Right ventricle myocardium inferior (tissue), 1 donor: ENCODE measurements at places on chromosomes 1 and 21.

DNA sequence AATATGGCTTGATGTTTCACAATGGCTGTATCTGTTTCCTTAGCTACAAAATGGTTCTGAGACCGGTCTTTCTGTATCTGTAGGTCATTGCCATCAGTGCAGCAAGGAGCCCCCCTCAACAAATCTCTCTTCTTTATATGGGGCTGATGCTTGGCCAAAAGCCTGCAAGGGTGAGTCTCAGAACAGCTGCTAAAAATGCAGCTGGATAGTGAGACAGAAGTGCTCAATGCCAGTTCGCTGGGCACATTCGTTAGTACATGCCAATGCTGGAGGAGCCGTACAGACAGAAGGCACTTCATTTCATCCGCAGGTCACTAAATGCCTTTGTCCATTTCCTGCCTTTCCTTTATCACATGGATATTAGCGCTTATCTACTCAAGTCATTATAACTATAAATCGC is 67.3 kb downstream of the RUNX1 start:
- no peak for DNase-seq

DNA sequence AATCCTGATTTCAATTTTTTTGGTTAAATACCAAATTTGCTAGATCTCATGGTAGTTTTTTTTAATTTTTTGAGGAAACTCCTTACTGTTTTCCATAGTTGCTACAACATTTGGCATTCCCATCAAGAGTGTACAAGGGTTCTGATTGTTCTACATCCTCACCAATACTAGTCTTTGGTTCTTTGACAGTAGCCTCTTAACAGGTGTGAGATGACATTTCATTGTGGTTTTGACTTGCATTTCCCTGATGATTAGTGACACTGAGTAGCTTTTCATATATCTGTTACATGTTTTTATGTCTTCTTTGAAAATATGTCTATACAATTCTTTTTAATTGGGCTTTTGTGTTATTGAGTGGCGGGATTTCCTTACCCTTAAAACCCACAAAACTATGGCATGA is 20.9 kb upstream of the RGS13 start:
- no peak for DNase-seq

DNA sequence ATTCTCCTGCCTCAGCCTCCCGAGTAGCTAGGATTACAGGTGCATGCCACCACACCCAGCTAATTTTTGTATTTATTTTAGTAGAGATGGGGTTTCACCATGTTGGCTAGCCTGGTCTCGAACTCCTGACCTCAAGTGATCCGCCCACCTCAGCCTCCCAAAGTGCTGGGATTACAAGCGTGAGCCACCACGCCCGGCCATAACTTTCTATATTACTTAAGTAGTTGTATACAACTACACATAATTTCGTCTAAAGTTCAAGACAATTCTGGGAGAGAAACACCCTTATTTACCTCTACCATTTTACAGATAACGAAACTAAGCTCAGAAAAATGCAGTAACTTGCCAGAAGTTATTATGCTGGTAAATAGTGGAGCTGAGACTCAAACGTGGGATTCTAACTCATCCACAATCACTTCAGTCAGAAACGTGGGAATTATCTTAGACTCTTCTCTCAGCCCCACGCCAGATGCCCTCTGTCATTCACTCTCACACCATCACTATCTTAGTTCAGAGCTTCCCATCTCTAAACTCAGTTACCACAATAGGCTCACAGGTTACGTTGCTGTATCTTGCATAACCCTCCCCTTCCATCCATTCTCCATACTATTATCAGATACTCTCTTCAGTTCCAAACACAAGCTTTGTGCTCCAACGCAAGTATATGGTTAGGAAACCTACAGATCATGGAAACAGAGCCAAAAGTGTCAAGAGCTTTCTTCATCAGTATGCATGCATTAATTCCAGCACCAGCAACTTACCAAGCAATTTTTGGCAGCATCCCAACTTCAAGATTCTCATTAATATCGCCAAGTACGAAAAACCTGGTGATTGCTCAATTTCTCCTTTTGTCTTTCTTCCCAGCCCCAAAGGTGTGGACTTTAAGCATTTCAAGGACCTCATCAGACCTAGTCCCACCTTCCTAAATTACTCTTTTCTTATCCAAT is 69.3 kb downstream of the RERE start:
- no peak for DNase-seq

DNA sequence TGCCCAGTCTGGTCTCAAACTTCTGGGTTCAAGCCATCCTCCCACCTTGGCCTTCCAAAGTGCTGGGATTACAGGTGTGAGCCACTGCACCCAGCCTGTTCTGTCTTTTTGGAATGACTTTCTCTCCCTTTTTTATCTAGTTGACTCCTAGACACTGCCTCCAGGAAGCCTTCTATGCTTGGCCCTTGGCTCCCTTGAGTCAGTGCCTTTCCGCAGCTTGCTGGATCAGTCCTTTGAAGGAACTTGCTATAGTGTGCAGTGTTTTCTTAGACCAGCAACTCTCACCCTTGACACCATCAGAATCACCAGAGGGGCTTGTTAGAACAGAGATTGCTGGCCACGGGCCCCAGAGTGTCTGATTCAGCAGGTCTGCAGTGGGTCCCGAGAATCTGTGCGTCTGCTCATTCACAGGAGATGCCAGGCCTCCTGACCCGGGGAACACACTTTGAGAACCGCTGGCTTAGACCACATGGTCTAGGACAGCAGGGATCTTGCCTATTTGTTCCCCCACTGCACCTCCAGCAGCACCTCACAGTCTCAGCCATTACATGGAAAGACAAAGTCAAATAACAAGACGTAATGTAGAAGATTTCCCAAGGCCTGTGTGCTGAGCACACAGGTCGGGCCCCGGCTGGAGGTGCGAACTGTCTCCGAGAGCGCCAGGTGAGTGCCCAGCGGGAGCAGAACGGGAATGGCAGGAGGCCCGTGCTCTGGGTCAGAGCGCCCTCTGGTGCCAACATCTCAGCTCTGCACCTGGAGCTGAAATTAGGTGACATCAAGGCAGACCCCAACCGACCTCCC is 27.4 kb upstream of the CTPS1 start:
- DNase-seq, result peak; percentile 84

GRCh38 chr1:184691719-184692324 is 62.8 kb downstream of the EDEM3 start:
- DNase-seq, result no peak

GRCh38 chr1:186575348-186575747 is 104.9 kb downstream of the PTGS2 start:
- DNase-seq, result no peak

- DNase-seq, result no peak
Observed at GRCh38 chr1:245671349-245671748, 516.6 kb downstream of the KIF26B start.

DNA sequence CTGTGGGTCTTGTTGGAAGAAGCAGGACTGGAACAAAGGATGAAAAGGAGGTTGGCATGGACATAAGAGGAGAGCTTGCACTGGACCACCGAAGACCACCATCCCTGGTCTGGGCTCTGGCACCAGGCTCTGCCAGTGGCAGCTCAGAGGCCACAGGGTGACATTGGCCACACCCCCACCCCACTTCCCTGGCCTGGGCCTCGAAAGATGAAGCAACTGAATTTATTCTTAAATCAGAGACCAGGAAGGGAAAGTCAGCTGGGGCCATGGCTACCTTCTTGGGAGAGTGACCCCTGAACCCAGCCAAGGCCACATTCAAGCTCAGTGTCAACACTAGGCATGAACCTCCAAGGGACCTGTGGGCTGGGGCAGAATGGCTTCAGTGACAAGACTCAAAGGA is 4.0 kb downstream of the KLHDC7A start:
- no peak for DNase-seq

GRCh38 chr1:182644886-182645285 is 39.5 kb downstream of the RGS8 start:
- no peak for DNase-seq

DNA sequence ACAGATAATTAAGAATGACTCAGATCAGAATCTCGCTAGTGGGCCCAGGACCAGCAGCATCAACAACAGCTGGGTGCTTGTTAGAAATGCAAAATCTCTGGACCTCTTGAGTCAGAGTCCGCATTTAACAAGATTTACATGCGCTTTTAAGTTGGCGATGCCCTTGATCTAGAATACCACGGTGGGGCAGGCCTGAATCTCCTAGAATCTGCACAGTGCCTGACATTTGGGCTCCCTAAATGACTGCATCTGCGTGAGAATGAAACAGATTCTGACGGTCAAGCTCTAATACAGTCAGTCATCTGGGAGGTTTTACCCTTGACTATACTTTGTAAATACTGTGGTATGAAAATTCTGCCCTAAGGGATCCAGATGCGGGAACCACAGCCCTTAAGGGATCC is 17.2 kb upstream of the RAB29 start:
- no peak for DNase-seq

DNA sequence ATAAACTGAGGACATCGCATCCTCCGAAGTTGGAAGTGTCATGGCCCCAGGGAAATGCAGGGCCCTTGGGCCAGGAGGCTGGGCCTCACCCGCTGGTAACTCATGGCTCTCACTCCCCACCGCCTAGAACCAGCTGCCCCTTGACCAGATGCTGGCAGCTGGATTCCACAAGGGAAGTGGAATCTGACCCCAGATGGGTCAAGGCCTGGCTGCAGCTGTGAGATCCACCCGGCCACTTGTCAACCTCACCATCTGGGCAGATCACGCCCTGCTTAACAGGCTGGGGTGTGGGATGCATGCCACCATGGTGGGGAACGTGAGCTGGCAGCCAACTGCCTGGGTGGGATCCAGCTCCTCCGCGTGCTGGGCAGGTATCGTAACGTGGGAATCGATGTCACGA is 25.5 kb downstream of the KCNAB2 start:
- DNase-seq, result no peak

GRCh38 chr1:45998020-45998617 is 134.3 kb downstream of the PIK3R3 start:
- no peak for DNase-seq

DNA sequence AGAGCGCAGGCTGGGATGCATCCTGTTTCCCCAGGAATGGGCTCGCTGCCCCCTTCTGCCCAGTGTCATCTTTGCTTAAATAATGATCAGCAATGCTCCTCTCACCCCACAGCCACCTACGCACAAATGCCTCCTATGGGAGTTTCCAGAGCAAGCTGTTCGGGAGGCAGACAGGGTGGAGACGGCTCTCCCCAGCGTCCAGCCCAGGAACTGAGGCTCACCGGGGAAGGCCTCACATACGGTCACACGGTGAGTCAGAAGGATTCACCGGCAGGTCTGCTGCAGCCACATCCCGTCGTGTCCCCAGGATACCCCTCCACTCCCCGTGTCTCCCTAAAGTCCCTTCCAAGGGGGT is 40.3 kb upstream of the RUNX3 start:
- DNase-seq, result no peak
